Keratinocyte (primary cell): ENCODE measurements at places on chromosomes 13 and 19. TPM values are rescaled to one million over a fixed set of nuclear protein-coding genes. Genes with fewer than 3 reads are reported as not detected.

DNA sequence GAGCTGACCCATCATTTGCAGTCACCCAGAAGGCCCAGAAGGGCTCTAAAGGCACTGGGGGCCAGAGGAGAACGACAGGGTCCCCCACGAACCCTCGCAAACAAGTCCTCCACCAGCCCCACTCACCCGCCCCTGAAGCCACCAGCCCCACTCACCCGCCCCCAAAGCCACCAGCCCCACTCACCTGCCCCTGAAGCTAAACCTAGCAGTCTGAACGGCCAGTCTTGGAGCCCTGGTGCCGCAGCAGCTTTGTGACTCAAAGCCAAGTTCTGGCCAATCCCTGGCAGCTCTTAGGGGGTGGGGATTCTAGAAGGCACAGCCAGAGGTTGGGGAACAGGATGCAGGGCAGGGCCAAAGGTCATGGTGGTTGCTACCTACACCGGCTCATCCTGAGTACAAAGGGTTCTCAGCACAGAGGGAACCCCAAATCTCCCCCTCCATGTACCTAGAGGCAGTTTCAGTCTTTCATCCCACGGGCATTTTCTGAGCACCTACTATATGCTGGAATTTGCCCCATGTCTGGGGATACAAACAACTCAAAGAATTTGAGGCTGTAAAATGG is at the start of gene IQCN:
TSS of gene IQCN (minus strand) at position 234 of the 562 bp plus-strand sequence. CDS start 4,974 bp downstream, outside the sequence.
- no peak for DNase-seq

DNA sequence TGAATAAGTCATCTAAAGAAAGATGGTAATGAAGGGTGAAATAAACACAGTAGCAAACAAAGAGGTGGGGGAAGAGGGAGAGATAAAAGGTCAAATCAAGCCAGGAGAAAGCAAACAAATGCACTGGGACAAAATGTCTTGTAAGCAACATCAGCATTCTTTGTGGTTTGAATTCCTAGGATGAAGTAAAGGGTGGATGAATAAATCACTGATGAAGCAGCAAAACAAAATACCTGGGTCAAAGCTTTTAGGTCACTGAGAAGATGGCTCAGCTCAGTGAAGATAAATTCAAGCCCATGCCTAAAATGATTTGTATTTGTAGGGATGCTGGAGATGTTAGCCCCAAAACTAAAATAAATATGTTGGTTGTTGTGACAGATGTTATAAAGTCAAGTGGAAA is 86.5 kb upstream of the FBXL3 start:
- no peak for DNase-seq

Gene IRGC
- not detected in 3 replicates for polyA plus RNA-seq

Gene CLEC11A
- polyA plus RNA-seq, result 0.56 to 1.2 TPM (median 0.67 TPM) in 3 replicates

- no peak for DNase-seq
Measured at GRCh38 chr13:89057862-89058261, 1386.7 kb downstream of the SLITRK5 start.

GRCh38 chr19:12187625-12188024 is 24.7 kb downstream of the ZNF136 start:
- no peak for DNase-seq

Gene SYCN
- not detected in 3 replicates for polyA plus RNA-seq

Gene ZNF284
- polyA plus RNA-seq, result 2.1 to 3.0 TPM (median 2.6 TPM) in 3 replicates

Gene MBD3
- 16.6 to 27.4 TPM (median 21.9 TPM) in 3 replicates for polyA plus RNA-seq

- DNase-seq, result no peak
Measured at GRCh38 chr19:15433519-15434069, 14.8 kb upstream of the AKAP8L start.

DNA sequence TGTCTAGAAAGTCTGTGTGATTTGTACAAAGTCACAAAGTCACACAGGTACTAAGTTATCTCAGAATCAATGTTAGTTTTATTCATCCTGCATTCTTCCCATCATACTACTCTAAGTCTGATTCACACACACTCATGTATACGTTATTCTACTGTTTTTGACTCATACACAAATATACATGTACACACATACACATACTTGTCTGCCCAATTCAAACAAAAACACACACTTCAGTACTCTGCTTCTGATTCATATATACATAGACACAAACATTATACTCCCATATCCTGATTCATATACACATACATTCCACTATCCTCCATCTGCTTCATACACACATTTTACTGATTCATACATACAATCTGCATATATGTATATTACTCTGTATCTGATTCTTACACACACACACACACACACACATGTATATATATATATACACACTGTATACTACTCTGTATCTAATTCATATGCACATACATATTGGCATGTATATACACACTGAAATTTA is 69.3 kb downstream of the KLF12 start:
- DNase-seq, result peak; percentile 26

- no peak for DNase-seq
Measured at GRCh38 chr13:60148918-60149317, 14.8 kb downstream of the DIAPH3 start.
